Cerebellar cortex (tissue), 1 donor: ENCODE measurements at places on chromosomes 1 and 21.

- peak; percentile 94 for DNase-seq
These were observed at the start of gene NDUFS5 for GRCh38 chr1:39026051-39026865. Gene NDUFS5, plus strand, starts transcription at chr1:39026350. Its CDS starts 2,375 bp downstream, at chr1:39028725.

GRCh38 chr1:157487504-157487903 is 64.8 kb downstream of the FCRL5 start:
- no peak for DNase-seq

DNA sequence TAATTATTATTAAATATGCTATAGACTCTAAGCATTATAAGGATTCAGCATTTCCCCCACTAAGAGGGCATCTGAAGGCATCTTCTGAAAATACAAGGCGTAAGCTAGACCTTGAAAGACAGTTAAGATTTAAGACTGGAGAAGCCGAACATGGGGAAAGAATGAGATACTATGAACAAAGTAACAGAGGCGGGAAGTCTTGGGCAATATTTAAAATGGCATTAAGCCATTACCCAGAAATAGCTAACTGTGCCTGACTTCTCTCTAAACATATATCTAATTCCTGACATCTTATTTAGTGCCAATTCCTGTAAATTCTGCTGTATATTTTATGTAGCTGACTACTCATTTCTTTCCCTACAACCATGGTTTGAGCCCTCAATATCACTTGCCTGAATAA is 20.9 kb downstream of the DPH5 start:
- no peak for DNase-seq

- DNase-seq, result no peak
These were observed 448.2 kb downstream of the BRINP3 start for GRCh38 chr1:190029441-190029840.

DNA sequence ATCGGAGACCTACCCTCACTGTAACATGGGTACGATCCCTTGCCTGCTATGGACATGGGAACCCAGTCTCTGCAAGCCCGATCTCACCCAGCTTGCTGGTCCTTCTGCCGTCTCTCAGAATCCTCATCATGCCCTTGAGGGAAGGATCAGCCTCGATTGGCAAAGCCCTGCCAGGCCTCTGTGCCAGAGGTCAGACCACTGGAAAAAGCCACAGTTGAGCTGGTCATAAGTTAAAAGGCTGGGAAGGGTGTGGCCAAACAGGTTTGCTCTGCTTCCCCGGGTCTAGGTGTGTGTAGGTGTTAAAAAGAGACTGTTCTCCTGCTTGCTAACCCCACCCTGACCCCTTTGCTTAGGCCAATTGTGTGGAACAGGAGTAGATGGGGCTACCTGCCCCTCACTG is 19.5 kb upstream of the PADI3 start:
- no peak for DNase-seq

DNA sequence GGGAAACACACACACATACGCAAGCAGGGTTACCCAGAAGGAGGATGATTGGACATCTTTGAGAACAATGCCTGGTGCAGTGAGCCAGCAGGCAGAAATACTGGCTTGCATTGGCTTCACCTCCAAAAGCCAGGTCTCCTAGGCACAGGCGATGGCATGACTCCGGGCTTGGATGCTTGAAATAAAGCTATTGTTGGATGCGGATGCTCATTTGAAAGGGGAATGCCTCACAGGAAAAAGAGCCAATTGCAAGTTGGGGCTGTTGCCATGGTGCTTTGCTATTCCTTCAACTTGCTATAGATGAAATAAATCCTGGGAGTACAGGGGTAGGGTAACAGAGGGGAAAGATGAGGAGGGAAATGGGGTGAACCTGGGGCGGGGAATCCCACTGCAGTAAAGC is 180.7 kb upstream of the SGIP1 start:
- peak; percentile 27 for DNase-seq

DNA sequence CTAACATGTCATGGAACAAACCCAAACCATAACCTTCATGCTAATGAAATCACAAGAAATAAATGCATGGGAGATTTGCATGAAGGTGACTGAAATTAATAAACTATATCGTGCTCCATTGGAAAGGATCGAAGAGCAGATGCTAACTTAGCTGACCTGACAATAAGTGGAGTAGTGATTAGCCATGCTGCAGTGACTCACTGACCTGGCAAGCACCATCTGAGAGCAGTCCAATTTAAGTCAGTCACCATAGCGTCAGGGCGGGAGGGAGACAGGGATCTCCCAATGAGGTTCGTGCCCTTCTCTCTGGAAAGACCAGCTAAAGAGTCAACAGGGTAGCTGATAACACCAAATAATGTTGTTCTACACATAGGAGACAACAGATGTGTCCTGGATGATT is 21.5 kb downstream of the OLIG2 start:
- DNase-seq, result no peak

GRCh38 chr1:41153750-41154274 is 88.3 kb downstream of the SCMH1 start:
- DNase-seq, result no peak

DNA sequence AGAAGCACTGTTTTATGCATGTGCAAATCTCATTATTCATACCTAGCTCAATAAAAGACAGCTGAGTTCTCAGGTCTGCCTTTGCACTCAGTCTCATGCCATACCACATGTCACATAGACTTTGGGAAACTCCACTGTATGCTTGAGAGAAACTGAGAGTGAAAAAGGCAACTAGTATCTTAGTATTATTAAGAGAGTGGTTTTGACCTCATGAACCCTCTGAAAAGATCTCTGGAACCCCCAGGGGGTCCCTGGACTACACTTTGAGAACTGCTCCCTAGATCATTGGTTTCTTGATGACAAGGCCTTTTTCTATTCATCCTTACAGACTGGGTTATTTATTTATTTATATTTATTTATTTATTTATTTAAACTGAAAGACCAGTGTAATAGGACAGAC is 3.7 kb upstream of the RHEX start:
- no peak for DNase-seq

GRCh38 chr1:30847358-30847972 is 61.1 kb downstream of the SDC3 start:
- DNase-seq, result no peak

- no peak for DNase-seq
These were observed 14.3 kb downstream of the ADARB1 start for GRCh38 chr21:45088729-45089128.

DNA sequence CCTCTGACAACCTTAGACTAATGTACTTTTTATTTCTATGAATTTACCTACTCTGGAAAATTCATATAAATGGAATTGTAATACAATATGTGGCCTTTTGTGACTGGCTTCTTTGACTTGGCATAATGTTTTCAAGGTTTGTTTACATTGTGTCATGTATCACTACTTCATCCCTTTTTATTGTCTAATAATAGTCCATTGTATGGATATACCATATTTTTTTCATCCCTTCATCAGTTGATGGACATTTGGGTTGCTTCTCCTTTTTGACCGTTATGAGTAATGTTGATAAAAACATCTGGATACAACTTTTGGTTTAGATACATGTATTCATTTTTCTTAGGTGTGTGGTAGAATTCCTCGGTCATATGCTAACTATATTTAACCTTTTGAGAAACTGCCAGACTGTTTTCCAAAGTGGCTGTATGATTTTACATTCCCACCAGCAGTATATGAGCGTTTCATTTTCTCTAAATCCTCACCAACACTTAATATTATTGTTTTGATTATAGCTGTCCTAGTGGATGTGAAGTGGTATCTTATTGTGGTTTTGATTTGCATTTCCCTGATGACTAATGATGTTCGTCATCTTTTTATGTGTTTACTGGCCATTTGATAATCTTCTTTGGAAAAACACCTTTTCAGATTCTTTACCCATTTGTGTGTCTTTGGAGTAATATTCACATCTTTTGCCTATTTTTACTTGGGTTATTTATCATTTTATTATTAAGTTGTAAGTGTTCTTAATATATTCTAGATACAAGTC is 3.5 kb downstream of the RO60 start:
- no peak for DNase-seq

- peak; percentile 57 for DNase-seq
These were observed 150.1 kb downstream of the PLXNA2 start for GRCh38 chr1:208093754-208094719.

GRCh38 chr1:94979131-94979530 is 52.2 kb upstream of the CNN3 start:
- DNase-seq, result no peak

GRCh38 chr21:44390886-44391285 is 37.5 kb downstream of the TRPM2 start:
- DNase-seq, result no peak

GRCh38 chr1:58884706-58885661 is 101.1 kb upstream of the JUN start:
- DNase-seq, result no peak

DNA sequence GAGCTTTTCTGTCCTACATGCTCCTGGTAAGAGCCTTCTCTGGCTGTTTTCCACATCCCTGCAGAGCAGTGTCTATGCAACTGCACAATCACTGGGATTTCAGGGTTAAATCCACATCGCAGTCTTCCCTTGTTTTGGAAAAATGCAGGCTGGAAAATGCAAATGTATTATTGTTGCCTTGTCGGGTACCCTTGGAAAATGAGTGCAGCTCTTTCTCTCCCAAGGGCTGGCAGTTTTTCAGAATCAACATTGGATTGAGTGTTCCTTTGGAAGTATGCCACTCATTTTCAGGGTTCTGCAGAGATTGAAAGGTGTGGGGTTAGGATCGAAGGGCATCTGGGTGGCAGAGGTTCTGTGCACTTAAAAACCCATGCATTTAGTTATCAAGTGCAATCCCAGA is 3.2 kb downstream of the NOS1AP start:
- no peak for DNase-seq

DNA sequence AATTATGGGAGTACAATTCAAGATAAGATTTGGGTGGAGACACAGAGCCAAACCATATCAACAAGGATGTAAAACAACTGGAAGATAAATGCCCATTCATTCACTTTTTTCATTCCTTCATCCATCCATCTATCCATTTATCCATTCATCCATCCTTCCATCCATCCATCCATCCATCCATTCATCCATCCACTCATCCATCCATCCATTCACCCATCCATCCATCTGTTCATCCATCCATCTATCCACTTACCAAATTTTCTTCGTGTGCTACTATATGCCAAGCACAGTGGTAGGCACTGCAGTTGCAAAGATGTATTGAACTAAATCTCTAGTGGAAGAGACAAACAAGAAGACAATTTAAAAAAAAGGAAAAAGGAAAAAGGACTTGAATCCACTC is 14.3 kb upstream of the SIPA1L2 start:
- DNase-seq, result no peak

- no peak for DNase-seq
These were observed 19.7 kb upstream of the PRSS38 start for GRCh38 chr1:227795732-227796131.

DNA sequence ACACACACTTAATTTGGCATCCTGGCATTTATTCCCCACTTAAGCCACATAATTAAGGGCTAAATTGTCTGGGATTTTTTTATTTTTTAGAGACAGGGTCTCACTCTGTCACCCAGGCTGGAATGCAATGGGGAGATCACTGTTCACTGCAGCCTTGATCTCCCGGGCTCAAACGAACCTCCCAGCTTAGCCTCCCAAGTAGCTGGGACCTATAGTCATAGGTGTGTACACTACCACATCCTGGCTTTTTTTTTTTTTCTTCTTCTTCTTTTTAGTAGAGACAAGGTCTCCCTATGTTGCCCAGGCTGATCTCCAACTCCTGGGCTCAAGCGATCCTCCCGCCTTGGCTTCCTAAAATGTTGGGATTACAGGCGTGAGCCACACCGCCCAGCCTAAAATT is 24.2 kb downstream of the ZZZ3 start:
- no peak for DNase-seq

DNA sequence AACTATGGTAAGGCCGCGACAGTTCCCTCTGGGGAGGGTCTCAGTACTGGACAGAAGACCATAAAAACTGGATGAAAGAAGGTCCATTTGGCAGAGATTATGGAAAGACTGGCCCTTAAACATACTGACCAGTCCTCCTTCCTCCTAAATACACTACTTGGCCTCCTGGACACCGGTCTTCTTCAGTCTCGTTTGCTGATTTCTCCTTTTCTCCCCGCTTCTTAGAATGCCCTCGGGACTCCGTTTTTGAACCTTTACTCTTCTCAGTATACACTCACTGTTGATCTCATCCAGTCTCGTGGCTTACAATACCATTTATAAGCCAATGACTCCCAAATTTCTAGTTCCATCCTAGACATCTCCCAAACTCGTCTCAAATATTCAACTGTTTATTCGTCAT is 694 bp upstream of the MRPL9 start:
- DNase-seq, result no peak

GRCh38 chr1:73065339-73066041 is 783.2 kb upstream of the NEGR1 start:
- DNase-seq, result peak; percentile 0

- DNase-seq, result no peak
These were observed 8.2 kb upstream of the MTFR1L start for GRCh38 chr1:25811384-25812082.

DNA sequence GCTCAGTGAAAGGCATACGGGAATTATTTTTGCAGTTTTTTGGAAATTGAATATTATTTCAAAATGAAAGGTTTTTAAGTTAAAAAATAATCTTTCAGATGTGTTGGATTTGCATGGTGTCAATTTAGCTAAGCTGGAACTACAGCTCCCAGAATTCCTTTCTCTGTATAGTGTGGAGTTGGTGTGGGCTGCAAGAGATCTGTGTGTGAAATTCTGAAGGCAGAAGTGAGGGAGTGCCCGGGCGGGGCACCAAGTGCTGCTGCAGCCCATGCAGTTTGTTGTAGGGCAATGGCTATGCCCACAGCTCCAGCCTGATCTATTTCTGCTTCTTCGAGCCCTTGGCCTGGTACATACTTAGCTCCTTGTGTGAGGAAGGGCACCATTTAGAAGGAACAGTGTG is 60.5 kb upstream of the CSF1 start:
- no peak for DNase-seq

DNA sequence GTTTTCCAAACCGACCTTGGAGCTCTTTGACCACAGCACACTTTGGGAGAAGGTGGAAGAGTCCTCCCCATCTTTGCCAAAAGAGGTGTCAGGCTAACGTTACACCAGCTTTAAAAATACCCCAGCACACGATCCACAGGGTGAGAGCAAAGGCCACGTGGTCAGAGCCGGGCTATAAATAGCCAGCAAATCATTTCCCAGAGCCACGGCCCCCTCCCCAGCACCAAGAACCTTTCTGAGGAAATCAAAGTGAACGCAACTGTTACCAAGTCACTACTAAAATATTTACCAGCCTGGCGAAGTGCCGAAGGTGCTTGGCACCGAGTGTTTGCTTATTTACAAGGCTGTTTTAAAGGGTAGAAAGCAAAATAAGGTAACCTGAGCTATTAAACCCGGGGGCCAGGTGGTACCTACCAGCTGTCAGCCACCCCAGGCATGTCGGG is 72.4 kb downstream of the CASZ1 start:
- DNase-seq, result no peak

DNA sequence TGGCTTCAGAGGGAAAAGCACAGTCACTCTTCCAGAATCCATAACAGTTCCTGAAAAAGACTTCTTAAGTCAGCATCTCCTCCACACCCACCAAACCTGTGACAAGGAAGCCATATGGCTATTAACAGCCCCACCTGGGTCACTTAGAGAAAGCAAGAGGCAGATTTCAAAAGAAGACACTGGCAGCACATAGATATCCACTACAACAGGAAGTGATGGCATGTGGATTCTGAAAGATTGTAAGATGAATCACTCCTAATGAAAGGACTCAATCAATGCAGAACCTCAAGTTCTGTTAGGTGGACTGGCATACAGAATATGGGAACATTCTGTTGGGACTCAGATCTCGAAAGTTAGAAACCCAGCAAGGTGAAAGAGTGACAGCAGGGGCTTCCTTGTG is 365.9 kb downstream of the TGFB2 start:
- DNase-seq, result no peak

GRCh38 chr1:151336556-151336955 is 9.3 kb upstream of the PI4KB start:
- no peak for DNase-seq

GRCh38 chr1:28395181-28395580 is 25.6 kb downstream of the PHACTR4 start:
- no peak for DNase-seq
